RWPE1 (cell line): ENCODE measurements at places on chromosomes 11 and 22.

- DNase-seq: no peak
These were observed 327.5 kb upstream of the TENM4 start for GRCh38 chr11:79768343-79768742.

GRCh38 chr11:101096036-101096704 lies 33.4 kb downstream of the PGR start:
- DNase-seq: no peak

DNA sequence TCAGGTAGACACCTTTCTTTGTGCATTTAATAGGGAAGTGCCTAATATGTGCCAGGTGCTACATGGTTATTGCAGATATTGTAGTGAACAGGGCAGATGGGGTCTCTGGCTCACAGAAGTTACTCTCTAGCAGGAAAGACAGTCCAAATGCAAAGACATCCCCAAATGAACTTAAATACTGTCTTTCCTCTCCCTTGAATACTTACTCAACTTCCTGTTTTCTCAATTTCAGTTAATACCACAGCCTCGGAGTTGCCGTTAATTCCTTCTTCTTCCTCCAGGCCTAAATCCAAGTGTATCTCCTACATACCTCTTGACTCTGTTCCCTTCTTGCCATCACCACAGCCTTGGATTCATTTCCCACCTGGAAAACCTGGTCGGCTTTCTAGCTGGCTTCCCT lies 134.3 kb upstream of the SESN3 start:
- no peak for DNase-seq

DNA sequence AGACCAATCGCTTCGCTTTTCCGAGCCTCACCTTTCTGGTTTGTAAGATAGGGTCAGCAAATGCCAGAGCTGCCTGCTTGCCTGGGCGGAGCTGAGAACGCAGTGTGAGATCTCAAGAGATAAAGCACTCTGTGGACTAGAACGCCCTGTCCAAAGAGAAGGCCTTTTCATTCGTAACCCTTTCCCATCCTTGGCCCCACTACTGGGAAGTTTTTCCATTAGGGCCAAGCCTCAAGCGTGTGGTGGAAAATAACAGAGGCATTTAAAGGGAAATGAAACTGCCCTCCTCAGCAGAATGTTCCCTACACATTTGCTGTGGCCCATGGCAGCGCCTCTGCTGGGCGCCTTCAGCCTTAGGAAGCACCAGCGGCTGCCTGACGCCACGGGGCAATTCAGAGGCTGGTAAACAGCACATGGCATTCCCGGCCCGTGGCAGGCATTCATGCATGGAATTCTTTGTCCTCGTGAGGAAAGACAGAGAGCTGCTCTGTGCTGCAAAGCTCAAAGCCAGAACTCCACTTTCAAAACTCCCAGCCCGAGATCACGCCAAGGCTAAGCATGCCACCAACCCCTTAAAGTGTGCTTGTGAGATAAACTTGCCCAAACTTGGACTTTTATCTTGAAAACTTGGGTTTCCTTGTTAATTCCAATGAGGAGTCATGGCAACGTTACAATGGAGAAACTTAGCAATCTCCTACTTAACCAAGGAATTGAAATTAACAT lies 38.1 kb downstream of the AHNAK start:
- no peak for DNase-seq

DNA sequence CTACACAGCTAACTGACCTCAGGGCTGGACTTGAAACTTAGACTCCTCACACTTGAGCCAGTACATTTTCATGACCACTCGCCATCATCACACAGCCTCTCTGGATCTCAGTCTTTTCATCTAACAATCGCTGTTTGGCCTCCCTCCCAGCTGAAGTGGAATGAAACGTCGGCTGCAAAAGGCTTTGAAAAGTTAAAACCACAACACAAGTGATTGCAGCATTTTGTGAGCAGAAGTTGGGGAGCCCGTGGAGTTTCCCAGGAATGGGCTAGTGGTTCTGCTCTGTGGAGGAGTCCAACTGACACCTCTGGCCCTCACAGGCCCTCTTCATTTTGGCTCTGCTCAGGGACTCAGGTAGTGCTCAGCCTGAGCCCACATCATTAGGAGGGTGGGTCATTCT lies 35.9 kb upstream of the TRIM29 start:
- no peak for DNase-seq

DNA sequence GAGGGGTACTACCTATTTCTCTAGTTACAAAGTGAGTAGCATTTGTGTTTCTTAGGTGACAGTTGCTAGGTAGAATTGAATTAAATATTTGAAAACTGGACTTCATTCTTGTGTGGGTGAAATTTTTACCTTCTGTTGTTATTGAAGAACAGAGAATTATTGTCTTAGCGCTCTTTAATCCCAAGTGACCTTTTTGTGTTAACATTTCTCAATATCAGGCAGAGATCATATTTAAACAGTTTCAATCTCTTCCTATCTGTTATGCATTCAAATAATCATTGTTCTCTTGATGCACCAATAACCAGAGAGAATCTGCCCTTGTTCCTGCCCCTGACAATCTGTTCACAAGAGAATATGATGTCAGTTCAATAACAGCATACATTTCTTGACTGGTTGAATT lies 14.2 kb downstream of the KMT2A start:
- DNase-seq: no peak
